Daoy (cell line): ENCODE measurements at places on chromosomes 11 and 22. TPM values are rescaled to one million over a fixed set of nuclear protein-coding genes. Genes with fewer than 3 reads are reported as not detected.

LRRC56 gene
- total RNA-seq, result 0.11 and 0.60 TPM in 2 replicates

TPH1 gene
- 0.06 and 5.6 TPM in 2 replicates for total RNA-seq

NFAM1 gene
- total RNA-seq, result 0.17 and 0.51 TPM in 2 replicates

FAM180B gene
- not detected in 2 replicates for total RNA-seq

TBC1D10A gene
- 20.8 and 35.5 TPM in 2 replicates for total RNA-seq
